Stimulated activated CD8-positive, alpha-beta memory T cell treated with anti-CD3 and anti-CD28 coated beads, Interleukin-15, amount 100 ng/mL, for 48 hours (primary cell): ENCODE measurements at places on chromosomes 4 and X.

DNA sequence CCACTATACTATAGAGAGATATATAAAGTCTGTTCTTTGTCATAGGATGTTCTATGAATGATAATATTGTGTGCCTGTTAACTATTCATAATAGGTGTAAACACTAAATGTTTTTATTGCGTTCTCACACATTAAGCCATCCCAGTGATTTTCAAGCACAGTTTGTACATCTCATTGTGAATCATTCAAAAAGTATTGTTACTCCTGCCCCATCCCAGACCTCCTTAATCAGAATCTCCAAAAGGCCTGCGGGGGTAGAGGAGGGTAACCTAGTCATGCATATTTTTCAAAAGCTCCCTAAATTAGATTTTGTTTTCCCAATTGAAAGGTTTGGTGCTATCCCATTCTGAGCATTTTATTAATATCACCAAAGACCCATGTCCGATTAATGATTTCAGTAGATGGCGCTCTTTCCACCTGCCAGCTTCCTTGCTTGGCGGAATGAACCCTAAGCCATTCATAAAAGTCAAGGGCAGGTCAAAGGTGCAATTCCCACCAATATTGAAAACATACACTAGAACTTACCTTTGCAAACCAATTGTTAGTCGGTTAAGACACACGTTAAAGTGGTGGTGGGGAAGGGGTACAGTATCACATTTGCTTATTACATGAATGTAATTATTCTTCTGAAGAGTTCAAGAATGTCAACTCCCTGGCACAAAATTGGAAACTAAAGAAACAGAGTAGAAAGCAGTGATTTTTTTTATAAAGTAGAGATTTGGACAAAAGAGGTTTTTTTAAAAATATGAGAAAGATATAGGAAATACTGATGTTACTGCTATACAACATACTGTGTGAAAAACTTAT lies 5.8 kb upstream of the TET2 start:
- no peak for DNase-seq

GRCh38 chr4:39484582-39485272 lies 25.9 kb downstream of the LIAS start:
- DNase-seq, result no peak

GRCh38 chrX:12058087-12058486 lies 80.2 kb upstream of the FRMPD4 start:
- no peak for DNase-seq

DNA sequence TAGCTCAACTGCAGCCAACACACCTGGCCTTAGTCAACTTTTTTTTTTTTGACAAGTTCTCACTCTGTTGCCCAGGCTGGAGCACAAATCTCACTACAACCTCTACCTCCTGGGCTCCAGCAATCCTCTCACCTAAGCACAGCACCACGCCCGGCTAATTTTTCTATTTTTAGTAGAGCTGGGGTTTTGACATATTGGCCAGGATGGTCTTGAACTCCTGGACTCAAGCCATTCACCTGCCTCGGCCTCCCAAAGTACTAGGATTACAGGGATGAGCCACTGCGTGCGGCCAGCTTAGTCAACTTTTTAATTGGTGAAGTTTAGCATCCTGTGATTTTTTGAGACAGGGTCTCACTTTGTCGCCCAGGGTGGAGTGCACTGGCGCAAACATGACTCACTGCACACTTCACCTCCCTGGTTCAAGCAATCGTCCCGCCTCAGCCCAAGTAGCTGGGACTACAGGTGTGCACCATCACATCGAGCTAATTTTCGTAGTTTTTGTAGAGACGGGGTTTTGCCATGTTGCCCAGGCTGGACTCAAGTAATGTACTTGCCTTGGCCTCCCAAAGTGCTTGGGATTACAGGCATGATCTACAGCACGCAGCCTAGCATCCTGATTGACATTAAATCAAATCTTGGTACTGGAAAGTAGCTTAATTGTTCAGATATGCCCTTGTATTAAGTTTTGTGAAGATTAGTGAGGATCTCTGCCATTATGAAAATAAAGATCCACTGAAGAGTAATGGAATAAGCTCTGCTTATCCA lies 8.3 kb downstream of the HNRNPDL start:
- DNase-seq, result no peak
